ENCODE measurements at places on chromosomes 11 and 22. TPM values are rescaled to one million over a fixed set of nuclear protein-coding genes. Genes with fewer than 3 reads are reported as not detected.
A peak's percentile ranks its signal among the peaks of the same experiment; 100 is the strongest.

DNA sequence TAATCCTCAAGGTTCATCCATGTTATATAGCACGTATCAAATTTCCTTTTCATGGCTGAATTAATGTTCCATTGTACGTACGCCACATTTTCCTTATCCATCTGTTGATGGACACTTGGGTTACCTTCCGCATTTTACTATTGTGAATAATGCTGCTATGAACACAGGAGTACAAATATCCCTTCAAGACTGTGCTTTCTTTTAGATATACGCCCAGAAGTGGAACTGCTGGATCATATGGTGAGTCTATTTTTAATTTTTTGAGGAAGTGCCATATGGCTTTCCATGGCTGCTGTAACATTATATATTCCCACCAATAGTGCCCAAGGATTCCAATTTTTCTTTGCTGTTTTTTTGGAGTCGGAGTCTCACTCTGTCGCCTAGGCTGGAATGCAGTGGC is 6.0 kb downstream of the MRPL40 start:
- no peak overlapping the region for H3K4me3 ChIP-seq
- DNase-seq, result no peak
- no peaks in the 10 kb centered on the region for H3K36me3 ChIP-seq
- H3K27ac ChIP-seq, result no peak overlapping the region

- no peaks in the 10 kb centered on the region for H3K36me3 ChIP-seq
- H3K4me1 ChIP-seq, result no peaks in the 10 kb centered on the region
- no peak overlapping the region for H3K27ac ChIP-seq
- DNase-seq, result no peak
- no peaks in the 10 kb centered on the region for H3K27me3 ChIP-seq
- H3K4me3 ChIP-seq, result no peak overlapping the region
These were observed 2.2 kb downstream of the PLAAT5 start for GRCh38 chr11:63488789-63489188.

GRCh38 chr22:44729391-44730021 is 22.9 kb upstream of the ARHGAP8 start:
- no peaks in the 10 kb centered on the region for H3K36me3 ChIP-seq
- H3K4me1 ChIP-seq, result no peaks in the 10 kb centered on the region
- peak overlapping the region; percentile 66 for H3K27ac ChIP-seq
- H3K27me3 ChIP-seq, result no peaks in the 10 kb centered on the region
- no peak overlapping the region for H3K4me3 ChIP-seq

Gene ARHGAP42
- 51.6 TPM for total RNA-seq

- DNase-seq, result no peak
- H3K4me3 ChIP-seq, result no peak overlapping the region
- no peaks in the 10 kb centered on the region for H3K4me1 ChIP-seq
- peaks cover 2% of the 10 kb centered on the region for H3K36me3 ChIP-seq
These were observed 53.9 kb downstream of the USP47 start for GRCh38 chr11:11895672-11896071.

GRCh38 chr11:110076371-110076965 is 16.7 kb upstream of the ZC3H12C start:
- no peaks in the 10 kb centered on the region for H3K27me3 ChIP-seq
- no peak overlapping the region for H3K27ac ChIP-seq
- DNase-seq, result no peak
- H3K4me1 ChIP-seq, result no peaks in the 10 kb centered on the region

- no peaks in the 10 kb centered on the region for H3K27me3 ChIP-seq
- no peaks in the 10 kb centered on the region for H3K36me3 ChIP-seq
- H3K4me3 ChIP-seq, result no peak overlapping the region
- no peak overlapping the region for H3K27ac ChIP-seq
These were observed 23.3 kb upstream of the SERPIND1 start for GRCh38 chr22:20750461-20751184.

DNA sequence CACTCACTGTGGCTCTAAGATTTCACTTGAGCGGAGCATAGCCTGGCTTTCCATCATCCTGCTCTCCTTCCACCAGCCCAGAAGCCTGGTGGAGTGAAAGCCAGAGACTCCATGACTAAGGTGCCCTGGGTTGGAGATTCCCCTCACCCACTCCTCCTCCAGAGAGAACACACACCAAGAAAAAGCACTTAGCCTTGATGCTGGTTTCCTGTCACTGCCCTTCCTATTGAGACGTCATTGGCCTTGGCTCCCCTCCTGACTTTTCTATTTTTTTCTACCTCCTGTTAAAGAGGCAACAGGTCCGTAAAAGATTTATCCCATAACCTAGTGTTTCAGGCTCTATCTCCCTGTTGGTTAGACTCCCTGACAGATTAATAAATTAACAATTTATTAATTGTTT is 38.5 kb upstream of the APLNR start:
- DNase-seq, result peak; percentile 29
- H3K36me3 ChIP-seq, result no peaks in the 10 kb centered on the region
- no peaks in the 10 kb centered on the region for H3K27me3 ChIP-seq

GRCh38 chr22:37472418-37473006 is 13.7 kb downstream of the MFNG start:
- H3K27ac ChIP-seq, result no peak overlapping the region
- no peak overlapping the region for H3K4me3 ChIP-seq
- no peaks in the 10 kb centered on the region for H3K4me1 ChIP-seq
- no peak for DNase-seq
- H3K27me3 ChIP-seq, result no peaks in the 10 kb centered on the region
- H3K36me3 ChIP-seq, result no peaks in the 10 kb centered on the region

GRCh38 chr11:9681583-9682372 is 17.9 kb downstream of the SWAP70 start:
- no peak for DNase-seq
- no peaks in the 10 kb centered on the region for H3K27me3 ChIP-seq
- H3K4me1 ChIP-seq, result no peaks in the 10 kb centered on the region
- no peaks in the 10 kb centered on the region for H3K36me3 ChIP-seq
- H3K27ac ChIP-seq, result peak overlapping the region; percentile 36

Gene RAG2
- not detected for total RNA-seq

DNA sequence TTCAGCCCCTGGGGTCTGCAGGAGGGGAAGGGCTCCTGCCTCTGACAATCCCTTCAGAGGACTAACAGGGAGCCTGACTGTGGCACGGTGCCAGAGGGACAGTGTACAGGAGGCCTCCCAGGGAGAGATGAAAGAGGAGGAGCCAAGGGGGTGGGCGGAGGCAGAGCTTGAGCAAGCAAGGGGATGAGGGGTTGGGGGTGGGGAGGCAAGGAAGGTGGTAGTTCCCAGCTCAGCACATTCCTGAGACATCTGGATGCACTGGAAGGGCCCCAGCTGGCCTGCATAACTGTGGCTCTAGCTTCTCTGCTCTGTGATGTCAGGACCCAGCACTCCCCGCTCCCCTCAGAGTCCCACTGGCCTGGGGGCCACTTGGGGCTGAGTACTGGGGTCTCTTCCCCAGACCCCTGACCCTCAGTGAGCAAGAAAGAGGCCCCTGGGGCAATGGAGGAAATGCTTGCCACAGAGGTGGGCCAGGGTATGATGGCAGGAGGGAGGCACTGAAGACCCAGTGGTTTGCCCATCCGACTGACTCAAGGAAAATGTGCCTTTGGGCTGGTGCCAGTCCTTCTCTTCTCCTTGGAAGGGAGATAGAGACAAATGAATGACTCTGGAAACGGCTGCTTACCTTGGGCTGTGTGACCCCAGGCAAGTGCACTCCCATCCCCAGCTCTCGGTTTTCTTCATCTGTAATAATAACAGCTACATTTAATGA is 13.3 kb downstream of the CREB3L1 start:
- peaks cover 12% of the 10 kb centered on the region for H3K4me1 ChIP-seq
- H3K36me3 ChIP-seq, result no peaks in the 10 kb centered on the region
- no peak overlapping the region for H3K4me3 ChIP-seq
- DNase-seq, result peak; percentile 96

GRCh38 chr22:21051831-21052400 is 6.2 kb downstream of the LRRC74B start:
- H3K36me3 ChIP-seq, result no peaks in the 10 kb centered on the region
- no peaks in the 10 kb centered on the region for H3K27me3 ChIP-seq
- no peak overlapping the region for H3K4me3 ChIP-seq
- no peak overlapping the region for H3K27ac ChIP-seq

Gene LAMTOR1
- total RNA-seq, result 83.0 TPM

Gene FGF4
- total RNA-seq, result not detected

Gene F2
- total RNA-seq, result 0.27 TPM

Gene ANO1
- total RNA-seq, result 72.6 TPM

GRCh38 chr11:71185411-71185810 is 67.0 kb downstream of the SHANK2 start:
- no peaks in the 10 kb centered on the region for H3K27me3 ChIP-seq
- DNase-seq, result no peak

DNA sequence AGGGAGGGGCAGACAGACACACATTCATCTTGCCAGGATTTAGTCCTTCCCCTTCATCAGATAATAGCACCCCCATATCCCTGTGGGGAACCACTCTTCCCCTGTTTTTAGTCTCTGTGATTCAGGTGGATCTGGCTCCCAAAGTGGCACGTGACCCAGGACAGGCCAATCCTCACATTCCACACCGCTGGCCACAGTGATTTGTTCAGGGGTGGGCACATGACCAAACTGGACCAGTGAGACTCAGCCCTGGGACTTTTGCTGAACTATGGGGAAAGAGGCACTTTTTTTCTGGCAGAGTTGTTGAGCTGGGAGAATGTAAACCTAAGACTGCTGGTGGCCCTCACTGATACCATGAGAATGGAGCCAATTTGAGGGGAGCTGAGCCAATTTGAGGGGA is 19.1 kb upstream of the KCNJ11 start:
- no peaks in the 10 kb centered on the region for H3K27me3 ChIP-seq
- no peak for DNase-seq
- H3K27ac ChIP-seq, result no peak overlapping the region
- H3K36me3 ChIP-seq, result no peaks in the 10 kb centered on the region
- H3K4me1 ChIP-seq, result peaks cover 3% of the 10 kb centered on the region

GRCh38 chr11:58165504-58166106 is 23.3 kb upstream of the OR9Q2 start:
- DNase-seq, result no peak
- H3K27ac ChIP-seq, result no peak overlapping the region
- H3K36me3 ChIP-seq, result no peaks in the 10 kb centered on the region
- H3K27me3 ChIP-seq, result no peaks in the 10 kb centered on the region
- no peak overlapping the region for H3K4me3 ChIP-seq

DNA sequence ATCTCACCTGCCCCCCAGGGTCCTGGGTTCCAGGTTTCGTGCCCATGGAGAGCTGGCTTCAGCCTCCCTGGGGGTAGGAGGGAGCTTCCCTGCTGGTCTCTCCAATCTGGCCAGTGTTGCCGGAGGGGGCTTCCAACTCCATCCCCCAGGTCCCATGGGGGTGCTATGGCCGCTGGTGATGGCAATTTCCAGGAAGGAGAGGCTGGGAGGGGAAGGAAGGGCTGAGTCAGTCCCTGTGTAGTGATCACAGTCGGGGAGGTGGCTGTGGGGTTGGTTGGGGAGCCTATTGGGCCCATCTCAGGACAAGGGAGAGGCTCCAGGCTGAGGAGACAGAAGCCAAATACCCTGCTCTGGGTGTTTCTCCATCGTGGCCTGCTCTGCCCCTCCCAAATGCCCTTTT is 5.7 kb upstream of the CDC42EP2 start:
- no peaks in the 10 kb centered on the region for H3K4me1 ChIP-seq
- no peak overlapping the region for H3K27ac ChIP-seq
- H3K27me3 ChIP-seq, result no peaks in the 10 kb centered on the region

GRCh38 chr22:21948390-21948789 is 4.3 kb downstream of the PPM1F start:
- peaks cover 16% of the 10 kb centered on the region for H3K4me1 ChIP-seq
- H3K36me3 ChIP-seq, result no peaks in the 10 kb centered on the region
- no peak overlapping the region for H3K4me3 ChIP-seq
- H3K27me3 ChIP-seq, result no peaks in the 10 kb centered on the region
- no peak for DNase-seq
- H3K27ac ChIP-seq, result peak overlapping the region; percentile 87

- H3K27ac ChIP-seq, result no peak overlapping the region
- no peaks in the 10 kb centered on the region for H3K36me3 ChIP-seq
- no peaks in the 10 kb centered on the region for H3K4me1 ChIP-seq
These were observed 816.9 kb upstream of the LUZP2 start for GRCh38 chr11:23679981-23680380.

- DNase-seq, result peak; percentile 6
- H3K27ac ChIP-seq, result no peak overlapping the region
- no peaks in the 10 kb centered on the region for H3K27me3 ChIP-seq
- no peaks in the 10 kb centered on the region for H3K4me1 ChIP-seq
These were observed 23.8 kb downstream of the TPBGL start for GRCh38 chr11:75264356-75264755.

DNA sequence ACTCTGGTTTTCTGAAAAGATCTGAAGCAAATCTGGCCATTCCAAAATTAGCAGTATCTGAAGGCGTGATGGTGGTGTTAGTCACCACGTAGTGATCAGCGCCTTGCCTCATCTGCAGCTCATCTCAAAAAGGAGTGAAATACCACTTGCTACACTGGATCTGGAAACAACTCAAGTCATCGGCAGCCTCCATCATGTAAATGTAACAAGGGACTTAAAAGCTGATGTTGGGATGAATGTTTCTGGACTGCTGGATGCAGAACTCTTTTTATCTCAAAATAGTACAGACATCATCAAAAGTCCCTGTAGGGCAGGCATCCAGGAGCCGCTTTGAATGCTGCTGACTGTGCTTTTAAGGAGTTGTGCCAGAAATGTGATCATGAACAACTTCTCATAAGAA is 14.1 kb upstream of the APLP2 start:
- no peak overlapping the region for H3K27ac ChIP-seq
- H3K4me1 ChIP-seq, result no peaks in the 10 kb centered on the region
- no peak overlapping the region for H3K4me3 ChIP-seq

Gene HOATZ
- 2.6 TPM for total RNA-seq

DNA sequence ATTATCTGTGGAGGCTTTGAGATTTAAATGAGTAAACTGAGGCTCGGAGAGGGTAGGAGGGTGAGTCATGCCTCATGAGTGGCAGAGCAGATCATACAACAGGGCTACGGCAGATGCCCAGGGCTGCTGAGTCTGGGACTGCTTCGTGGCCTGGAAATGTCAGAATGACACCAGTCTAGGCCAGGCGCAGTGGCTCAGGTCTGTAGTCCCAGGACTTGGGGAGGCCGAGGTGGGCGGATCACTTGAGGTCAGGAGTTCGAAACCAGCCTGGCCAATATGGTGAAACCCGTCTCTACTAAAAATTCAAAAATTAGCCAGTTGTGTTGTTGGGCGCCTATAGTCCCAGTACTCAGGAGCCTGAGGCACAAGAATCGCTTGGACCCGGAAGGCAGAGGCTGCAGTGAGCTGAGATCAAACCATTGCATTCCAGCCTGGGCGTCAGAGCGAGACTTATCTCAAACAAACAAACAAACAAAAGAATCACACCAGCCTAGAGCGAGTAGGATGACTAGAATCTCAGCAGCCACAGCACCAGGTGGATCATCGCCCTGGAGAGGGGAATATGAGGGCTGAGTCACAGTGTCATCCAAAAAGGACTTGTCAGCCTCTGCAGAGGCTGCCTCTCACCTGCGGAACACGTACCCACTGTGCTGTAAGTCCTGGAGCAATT is 48.6 kb upstream of the ADA2 start:
- H3K36me3 ChIP-seq, result no peaks in the 10 kb centered on the region
- H3K27me3 ChIP-seq, result no peaks in the 10 kb centered on the region
- no peak for DNase-seq
- H3K4me1 ChIP-seq, result no peaks in the 10 kb centered on the region
- no peak overlapping the region for H3K4me3 ChIP-seq

GRCh38 chr11:33753304-33753967 is 17.2 kb upstream of the CD59 start:
- DNase-seq, result no peak
- H3K4me1 ChIP-seq, result no peaks in the 10 kb centered on the region
- H3K36me3 ChIP-seq, result no peaks in the 10 kb centered on the region
- H3K4me3 ChIP-seq, result no peak overlapping the region
- H3K27me3 ChIP-seq, result no peaks in the 10 kb centered on the region

Gene KRTAP5-10
- not detected for total RNA-seq

Gene DEPDC5
- total RNA-seq, result 9.1 TPM

- no peaks in the 10 kb centered on the region for H3K27me3 ChIP-seq
- H3K36me3 ChIP-seq, result no peaks in the 10 kb centered on the region
- no peak overlapping the region for H3K4me3 ChIP-seq
- DNase-seq, result no peak
These were observed 15.9 kb upstream of the PRODH start for GRCh38 chr22:18952022-18952421.

Gene SCUBE2
- total RNA-seq, result 66.8 TPM

Gene MPPED1
- not detected for total RNA-seq

All from uterus (tissue), 4 donors.